ENCODE measurements at places on chromosomes 6 and 20.

- DNase-seq, result no peak
These were observed 526.6 kb upstream of the ARID1B start for GRCh38 chr6:156250593-156250992.

GRCh38 chr6:19041906-19042305, 654.8 kb downstream of the RNF144B start:
- no peak for DNase-seq

DNA sequence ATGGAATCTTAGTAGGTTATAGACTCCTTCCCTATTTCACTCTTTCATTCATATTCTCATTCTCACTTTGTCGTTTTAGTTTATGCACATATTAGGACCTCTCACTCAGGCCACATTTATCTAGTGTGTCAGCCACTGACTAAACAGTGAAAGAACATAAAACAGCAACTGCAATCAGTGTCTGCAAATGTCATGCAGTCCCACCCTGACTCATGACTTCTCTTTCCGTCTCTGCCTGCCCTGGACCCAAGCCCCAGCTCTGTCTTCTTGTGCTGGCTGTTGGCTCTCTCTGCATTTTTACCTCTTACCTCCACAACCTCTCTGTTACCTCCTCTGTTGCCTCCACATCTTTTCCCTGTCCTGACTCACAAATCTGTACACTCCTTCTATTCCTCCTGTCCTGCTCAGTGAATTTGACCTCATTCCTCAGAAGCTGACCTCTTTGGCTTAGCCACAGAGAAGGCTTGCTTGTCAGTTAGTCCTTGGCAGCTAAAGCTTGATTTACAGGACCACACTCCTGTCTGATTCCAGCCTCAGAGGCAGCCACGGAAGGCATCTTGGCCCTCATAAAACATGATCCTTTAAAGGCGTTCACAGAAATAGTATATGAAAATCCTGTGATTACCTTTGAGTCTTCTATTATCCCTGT, 247.6 kb downstream of the PKHD1 start:
- no peak for DNase-seq

DNA sequence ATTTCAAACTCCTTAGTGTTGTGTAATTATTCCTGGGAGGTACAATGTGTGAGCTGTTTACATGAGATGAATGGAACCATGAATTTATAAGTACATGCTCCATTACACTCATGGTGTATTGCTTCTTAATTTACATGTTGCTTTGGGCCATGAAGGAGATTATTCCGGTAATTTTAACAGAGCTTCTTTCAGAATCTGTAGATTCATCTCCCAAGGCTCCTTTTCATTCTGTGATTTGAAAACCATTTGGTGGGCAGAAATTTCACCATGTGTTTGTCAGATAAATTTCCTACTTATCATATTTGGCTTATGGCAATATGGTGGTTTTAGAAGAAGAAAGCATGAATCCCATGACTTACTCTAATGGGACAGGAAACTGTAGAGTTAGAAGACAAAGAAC, 421.6 kb upstream of the EYS start:
- DNase-seq, result no peak

DNA sequence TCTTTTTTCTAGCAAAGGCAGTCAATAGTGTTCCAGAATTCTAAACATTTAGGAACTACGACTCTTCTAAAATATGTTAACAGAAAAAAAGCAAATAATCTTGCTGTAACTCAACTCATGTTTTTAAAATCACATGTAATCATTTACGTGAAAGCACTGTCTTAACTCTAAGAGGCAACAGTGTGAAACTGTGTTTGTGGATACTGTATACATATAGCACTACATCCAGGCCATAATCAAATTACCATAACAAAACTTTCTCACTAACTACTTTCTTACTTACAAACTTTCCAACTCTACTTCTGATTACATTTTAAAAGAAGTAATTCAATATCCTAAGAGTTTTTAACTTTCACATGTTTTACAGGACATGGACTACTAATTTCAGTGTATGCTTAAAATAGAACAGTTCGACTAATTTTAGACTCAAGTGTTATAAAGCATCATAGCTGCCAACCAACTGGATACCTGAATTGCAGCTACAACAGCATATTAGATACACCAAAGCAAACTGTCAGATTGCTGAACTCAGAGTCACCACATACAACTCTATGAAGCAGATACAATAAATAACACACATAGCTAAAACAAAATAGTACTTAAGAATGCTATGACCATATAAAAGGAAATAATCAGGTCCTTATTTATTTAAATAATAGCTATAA, 121.6 kb upstream of the BEND6 start:
- no peak for DNase-seq

DNA sequence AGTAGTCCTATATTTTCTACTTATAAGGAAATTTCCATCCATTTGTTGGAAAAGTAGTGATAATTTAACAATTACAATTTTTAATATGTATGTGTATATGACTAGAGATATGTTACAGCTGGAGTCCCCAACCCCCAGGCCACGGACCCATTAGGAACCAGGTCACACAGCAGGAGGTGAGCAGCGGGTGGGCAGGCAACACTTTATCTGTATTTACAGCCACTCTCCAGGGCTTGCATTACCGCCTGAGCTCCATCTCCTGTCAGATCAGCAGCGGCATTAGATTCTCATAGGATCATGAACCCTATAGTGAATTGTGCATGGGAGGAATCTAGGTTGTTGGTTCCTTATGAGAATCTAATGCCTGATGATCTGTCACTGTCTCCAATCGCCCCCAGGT, 46.8 kb downstream of the TRDN start:
- DNase-seq, result no peak

- no peak for DNase-seq
These were observed 30.2 kb downstream of the PRR18 start for GRCh38 chr6:166277892-166278578.

DNA sequence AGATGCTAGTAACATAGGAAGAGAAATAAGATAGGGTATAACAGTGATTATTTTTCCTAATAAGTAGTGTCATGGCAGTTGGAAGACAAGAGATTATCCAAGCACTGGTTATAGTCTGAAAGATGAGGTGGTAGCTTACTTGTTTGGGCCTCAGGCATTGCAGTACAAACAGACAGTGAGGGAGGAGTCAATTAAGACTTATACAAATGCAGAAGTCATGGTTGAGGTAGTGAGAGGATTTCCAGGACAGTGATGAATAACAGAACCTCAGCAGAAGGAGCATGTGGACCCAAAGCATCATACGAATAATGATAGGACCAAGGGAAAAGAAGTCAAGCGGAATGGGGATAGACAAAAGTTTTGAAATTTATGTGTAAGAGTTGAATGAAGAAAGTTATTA, 53.5 kb downstream of the HCRTR2 start:
- no peak for DNase-seq

- no peak for DNase-seq
These were observed 740.5 kb downstream of the CBLN4 start for GRCh38 chr20:55264703-55265239.

GRCh38 chr6:96521306-96521643, 331 bp upstream of the UFL1 start:
- DNase-seq, result no peak

DNA sequence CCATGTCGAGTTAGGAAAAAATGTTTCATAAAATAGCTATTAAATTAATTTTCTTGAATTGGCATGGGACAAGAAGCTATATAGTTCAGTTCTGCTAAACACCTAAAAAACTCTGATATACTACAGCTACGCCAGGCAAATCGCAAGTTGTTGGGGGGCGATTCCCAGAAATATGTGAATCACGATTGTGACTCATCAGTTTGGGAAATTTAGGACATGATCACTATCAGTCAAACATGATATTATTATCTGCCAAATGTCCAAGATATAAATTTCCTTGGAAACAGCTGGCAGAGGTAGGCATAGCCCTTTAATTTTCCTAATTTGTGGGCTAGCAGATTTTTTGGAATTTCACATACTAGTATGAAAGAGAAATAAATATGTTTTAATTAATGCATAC, 123.6 kb downstream of the ATXN1 start:
- no peak for DNase-seq

DNA sequence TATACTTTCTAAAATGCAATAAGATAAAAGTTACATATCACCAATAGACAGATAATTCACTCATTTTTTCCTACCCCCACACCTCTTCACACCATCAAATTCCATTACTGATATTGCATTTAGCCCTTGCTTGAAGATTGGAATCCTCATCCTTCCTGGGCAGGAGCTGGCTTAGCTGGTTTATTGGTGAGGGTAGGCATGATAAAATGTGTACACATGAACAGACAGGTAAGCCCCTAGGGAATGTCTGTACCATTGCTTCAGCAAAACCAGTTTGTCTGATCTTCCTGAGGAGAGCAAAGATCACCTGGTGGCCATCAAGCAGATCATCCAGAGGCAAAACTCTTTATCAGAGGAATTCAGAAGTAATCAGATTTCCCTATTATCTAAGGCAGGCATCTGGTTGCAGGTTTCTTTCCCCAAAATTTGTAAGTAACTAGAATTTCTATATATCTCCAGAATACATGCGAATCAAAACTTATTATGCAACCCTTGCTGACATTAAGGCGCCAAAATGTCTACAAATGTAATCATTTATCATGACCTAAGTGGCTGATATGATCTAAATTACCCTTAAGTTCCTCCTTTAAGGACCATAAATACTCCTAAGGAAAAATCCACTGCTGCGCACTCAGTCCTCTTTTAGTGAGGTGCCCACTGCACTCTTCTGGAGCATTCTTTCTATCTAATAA, 6.6 kb upstream of the FABP7 start:
- DNase-seq, result no peak

DNA sequence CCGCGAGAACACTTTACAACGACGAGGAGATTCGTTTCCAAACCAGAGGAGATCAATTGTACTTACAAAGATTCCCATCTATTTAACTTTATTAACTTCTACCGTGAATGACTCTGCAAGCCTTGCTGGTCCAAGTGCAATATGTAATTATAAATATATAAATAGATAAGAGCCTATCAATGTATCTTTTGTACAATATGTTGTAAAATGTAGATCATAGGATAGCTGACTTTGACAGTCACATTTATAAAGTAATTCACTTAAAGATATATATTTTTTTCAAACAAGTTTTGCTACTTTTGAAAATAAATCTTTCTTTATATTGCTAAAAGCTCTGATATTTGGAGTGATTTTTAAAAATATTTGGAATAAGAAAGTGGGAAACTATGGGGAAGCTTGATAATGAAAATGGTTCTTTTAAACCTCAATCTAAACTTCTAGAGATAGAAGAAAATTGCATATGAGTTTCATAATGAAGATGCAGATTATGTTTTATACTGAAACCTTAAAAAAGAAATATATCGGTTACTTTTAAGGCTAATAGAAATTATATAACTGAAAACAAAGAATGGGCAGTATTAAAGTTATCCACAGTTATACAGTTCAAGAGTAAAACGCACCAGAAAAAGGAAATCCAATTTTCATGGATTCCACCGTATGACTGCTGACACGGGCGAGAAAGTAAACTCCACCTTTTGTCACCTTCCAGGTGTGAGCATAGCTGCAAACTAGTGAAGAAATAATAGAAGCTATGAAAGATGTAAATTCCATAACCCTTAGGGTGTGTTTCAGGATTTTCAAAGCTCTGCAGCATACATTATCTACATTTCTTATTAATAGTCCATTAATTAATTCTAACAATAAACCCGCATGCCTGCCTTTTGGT, 3.3 kb downstream of the TCF21 start:
- no peak for DNase-seq

GRCh38 chr6:137570393-137570792, 76.2 kb upstream of the OLIG3 start:
- no peak for DNase-seq

- no peak for DNase-seq
These were observed 538.7 kb upstream of the POU3F2 start for GRCh38 chr6:98295515-98296175.

DNA sequence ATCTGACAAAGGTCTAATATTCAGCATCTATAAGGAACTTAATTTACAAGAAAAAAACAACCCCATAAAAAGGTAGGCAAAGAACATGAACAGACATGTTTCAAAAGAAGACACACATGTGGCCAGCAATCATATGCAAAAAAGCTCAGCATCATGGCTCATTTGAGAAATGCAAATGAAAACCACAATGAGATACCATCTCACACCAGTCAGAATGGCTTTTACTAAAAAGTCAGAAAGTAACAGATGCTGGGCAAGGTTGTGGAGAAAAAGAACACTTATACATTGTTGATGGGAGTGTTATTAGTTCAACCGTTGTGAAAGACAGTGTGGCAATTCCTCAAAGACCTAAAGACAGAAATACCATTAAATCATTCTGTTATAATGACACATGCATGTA, 289.9 kb upstream of the MMS22L start:
- DNase-seq, result no peak

GRCh38 chr6:167739721-167740475, 86.8 kb upstream of the AFDN start:
- DNase-seq, result no peak

Data from activated CD4-positive, alpha-beta T cell treated with anti-CD3 and anti-CD28 coated beads for 1 hour (primary cell).